H54 (cell line): ENCODE measurements at places on chromosomes 13 and 19.

GRCh38 chr13:112073245-112074138 lies 6.5 kb downstream of the SOX1 start:
- DNase-seq, result no peak

GRCh38 chr13:48410199-48410598 lies 2.7 kb downstream of the LPAR6 start:
- DNase-seq, result no peak

- no peak for DNase-seq
Observed at GRCh38 chr19:10510301-10510802, 6.9 kb downstream of the S1PR5 start.

GRCh38 chr13:110209950-110210603 lies 96.9 kb downstream of the COL4A1 start:
- DNase-seq, result no peak

DNA sequence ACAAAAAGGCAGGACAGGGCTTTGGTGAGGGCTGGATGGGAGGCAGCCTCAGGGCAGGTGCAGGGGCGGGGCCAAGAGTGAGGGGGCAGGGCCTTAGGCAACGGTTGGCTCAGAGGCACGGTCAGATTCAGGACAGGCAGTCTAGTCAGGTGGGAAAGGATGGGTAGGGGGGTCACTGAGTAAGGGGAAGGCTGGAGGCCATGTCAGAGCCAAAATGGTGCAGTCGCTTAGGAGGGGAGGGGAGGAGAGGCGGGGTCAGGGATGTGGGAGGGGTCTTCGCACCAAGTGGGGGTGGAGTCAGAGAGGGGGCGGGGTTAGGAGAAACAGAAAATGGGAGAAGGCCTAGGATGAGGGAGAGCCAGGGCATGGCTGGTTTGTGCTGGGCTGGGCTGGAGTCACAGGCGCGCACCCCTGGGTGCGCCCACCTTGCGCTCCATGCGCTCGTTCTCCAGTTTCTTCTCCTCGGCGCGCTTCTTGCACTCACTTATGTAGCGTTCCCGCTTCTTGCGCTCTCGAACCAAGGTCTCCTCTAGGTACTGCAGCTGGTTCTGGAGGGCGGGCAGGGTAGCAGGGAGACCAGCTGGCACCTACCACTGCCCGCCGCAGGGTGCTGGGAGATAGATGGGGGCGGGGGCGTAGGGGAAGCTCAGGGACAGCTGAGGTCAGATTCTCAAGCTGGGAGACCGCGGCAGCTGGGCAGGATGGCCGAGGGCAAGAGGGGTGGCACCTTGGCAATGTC lies 6.8 kb upstream of the RGL3 start:
- DNase-seq, result no peak
